MG63 (cell line): ENCODE measurements at places on chromosomes 13 and 19. TPM values are rescaled to one million over a fixed set of nuclear protein-coding genes. Genes with fewer than 3 reads are reported as not detected.
A peak's percentile ranks its signal among the peaks of the same experiment; 100 is the strongest.

- no peak for DNase-seq
These were observed 5.5 kb upstream of the LILRA6 start for GRCh38 chr19:54248016-54248601.

- DNase-seq, result no peak
These were observed 36.7 kb upstream of the RAP2A start for GRCh38 chr13:97397267-97397666.

- DNase-seq, result peak; percentile 78
These were observed 6.1 kb upstream of the KANK2 start for GRCh38 chr19:11203194-11204075.

GRCh38 chr19:52170304-52170703 lies 1.1 kb downstream of the ZNF836 start:
- no peak for DNase-seq

- DNase-seq, result no peak
These were observed 41.0 kb upstream of the CNMD start for GRCh38 chr13:52780611-52781010.

- no peak for DNase-seq
These were observed 17.0 kb downstream of the F10 start for GRCh38 chr13:113139577-113139976.

- peak; percentile 15 for DNase-seq
These were observed 26.6 kb downstream of the CBY2 start for GRCh38 chr13:45728759-45729158.

DNA sequence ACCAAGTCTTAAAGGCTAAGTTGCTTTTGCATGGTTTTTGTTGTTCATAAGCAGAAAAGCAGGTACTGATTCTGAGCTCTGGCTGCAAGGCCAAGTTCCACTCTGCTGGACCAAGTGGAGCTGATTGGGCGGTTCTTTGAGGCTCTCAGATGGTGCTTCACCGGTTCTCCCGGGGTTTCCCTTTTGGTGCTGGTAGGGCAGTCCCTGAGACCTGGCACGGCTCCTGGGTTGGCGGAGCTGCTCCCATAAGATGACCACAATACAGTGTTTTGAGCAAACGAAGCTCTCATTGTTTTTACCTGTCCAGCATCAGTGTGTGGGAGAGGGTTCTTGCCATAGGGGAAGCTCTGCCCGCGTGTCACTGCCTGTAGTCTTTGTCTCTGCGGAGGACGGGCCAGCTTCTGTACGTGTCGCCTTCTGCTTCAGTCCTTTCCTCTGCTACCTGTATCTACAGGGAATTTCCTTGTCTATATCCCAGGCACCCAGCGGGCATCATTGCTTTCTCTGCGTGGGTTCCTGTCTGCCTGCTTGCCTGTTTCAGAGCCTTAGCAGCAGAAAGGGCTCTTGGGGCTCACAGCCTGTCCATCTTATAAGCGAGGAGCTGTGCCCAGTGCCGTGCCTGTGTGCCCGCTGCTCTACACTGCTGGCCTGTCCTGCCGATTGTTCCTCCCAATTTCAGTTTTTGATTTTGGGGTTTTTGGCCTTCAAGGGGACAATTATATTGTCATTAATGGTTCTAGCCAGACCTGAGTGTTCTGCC lies 2.3 kb downstream of the U2AF2 start:
- peak; percentile 51 for DNase-seq

DNA sequence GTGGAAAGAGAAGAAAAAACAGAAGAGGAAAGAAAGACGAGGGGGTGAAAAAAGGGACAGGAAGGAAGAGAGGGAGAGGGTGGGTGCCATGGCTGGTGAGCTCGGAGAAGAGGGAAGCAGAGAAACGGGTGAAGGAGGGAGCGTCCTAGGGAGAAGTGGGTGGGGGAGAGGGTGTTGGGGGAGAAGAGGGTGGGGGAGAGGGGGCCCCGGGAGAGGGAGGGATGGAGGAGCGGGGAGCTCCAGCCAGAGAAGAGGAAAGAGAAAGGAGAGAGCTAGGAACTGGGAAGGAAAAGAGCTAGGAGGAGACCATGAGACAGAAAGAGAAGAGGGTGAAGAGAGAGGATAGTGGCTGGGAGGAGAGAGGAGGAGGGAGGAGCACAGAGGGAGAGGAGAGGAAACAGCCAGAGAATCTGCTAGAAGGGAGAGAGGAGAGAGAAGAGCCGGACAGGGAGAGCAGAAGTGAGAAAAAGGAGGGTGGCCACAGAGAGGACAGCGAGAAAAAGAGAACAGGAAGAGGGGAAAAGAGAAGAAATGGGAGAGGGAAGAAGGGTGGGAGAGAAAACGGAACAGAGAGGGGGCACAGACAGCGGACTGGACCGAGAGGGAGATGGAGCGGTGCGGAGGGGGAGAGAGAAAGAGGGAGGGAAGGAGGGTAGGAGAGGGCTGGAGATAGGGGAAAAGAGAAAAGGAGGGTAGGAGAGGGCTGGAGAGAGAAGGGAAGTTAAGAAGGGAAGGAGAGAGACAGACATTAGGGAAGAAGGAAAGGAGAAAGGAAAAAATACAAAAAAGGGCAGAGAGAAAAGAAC lies 11.9 kb upstream of the GARIN5A start:
- no peak for DNase-seq

DNA sequence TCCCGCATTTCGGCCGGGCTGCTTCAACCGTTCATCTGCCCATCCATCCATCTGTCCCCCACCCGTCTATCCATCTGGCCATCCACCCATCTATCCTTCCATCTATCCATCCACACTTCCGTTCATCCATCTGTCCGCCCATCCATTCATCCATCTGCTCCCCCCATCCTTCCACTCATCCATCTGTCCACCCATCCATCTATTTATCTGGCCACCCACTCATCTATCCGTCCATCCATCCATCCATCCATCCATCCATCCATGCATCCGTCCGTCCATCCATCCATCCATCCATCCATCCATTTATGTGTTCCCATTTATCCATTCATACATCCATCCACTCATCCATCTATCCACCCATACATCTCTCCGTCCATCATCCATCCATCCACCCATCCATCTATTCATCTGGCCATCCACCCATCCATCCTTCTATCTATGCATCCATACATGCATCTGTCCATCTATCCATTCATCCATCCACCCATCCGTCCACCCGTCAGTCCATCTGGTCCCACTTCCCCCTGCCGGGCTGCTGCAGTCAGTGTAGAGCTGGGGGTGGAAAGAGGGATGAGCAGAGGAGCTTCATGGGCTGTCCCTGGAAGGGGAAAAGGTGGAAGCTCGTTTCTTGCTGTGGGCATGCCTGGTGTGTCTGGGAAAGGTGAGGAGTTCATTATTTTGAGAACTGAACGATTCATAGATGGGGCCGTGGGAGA lies 722 bp downstream of the HSD11B1L start:
- DNase-seq, result no peak

DNA sequence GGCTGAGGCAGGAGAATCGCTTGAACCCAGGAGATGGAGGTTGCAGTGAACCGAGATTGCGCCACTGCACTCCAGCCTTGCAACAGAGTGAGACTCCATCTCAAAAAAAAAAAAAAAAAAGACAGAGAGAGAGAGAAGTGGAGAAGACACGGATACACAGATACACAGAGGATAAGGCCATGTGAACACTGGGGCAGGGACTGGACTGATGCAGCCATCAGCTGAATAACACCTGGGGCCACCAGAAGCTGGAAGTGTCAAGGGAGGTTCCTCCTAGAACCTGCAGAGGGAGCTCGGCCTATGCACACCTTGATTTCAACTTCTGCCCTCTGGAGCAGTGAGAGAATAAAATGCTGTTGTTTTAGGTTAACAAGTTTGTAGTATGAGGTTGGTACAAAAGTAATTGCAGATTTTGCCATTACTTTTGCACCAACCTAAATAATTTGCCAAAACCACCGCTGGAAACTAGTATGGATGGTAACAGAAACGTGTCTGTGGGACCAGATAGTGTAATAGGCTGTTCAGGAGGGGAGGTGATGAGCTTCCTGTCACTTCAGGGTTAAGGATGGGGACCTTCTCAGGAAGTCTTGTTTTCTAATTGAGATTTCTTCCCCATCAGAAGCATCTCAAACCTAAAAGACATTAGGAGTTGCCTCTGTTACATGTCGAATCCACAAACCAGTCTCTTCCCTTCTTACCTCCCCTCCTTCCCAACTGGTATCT lies 36.4 kb upstream of the IGSF23 start:
- peak; percentile 28 for DNase-seq

DNA sequence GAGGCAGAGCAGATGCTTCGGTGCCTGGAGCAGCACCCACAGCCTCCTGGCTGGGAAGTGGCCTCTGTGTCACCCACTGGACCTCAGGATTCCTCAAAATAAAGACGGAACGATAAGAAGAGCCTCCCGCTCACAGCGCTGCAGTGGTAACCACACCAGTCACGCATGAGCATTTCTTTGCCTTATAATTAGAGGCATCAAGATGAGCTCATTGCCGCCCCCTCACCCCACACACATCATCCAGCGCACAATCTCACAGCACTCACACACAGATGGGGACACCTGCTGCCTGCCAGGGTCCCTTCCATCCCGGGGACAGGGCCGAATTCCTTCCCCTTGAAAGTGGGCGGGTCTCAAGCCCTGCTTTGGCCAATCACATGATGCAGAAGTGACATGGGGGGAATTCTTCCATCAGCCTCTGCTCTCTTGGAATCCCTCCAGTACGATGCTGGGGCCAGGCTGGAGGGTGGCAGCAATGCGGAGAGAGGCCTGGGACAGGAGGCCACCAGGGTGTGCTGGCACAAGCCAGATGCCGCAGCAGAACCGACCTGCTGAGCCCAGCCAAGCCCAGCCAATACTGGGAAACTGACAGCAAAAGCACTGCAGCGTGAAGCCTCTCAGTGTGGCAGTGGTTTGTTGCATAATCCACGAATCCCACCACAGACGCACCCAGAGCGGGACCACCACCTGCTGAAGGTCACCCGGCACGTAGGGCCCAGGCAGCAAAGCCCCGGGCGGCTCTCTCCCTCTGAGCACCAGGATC lies 16.0 kb downstream of the PIP5K1C start:
- DNase-seq, result no peak

DNA sequence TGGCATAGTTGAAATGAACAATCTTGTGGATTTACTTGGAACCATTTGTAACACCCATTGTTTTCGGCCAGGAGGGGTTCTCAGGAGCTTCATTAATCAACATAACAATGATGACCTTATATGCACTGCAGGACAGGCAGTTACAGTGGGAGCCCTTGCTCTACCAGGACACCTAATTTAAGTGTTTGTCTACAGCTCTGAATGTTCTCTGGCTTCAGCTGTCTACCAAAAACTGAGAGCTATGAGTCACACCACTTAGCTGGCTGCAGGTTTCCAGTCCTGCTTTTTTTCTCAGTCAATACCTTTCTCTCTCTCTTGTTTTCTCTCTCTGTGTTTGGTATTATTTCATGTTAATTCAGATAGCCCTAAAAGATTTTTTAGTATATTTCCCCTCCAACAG lies 105.4 kb upstream of the MBNL2 start:
- DNase-seq, result peak; percentile 28

GRCh38 chr19:42076380-42076944 lies 496 bp downstream of the ZNF574 start:
- DNase-seq, result no peak

DNA sequence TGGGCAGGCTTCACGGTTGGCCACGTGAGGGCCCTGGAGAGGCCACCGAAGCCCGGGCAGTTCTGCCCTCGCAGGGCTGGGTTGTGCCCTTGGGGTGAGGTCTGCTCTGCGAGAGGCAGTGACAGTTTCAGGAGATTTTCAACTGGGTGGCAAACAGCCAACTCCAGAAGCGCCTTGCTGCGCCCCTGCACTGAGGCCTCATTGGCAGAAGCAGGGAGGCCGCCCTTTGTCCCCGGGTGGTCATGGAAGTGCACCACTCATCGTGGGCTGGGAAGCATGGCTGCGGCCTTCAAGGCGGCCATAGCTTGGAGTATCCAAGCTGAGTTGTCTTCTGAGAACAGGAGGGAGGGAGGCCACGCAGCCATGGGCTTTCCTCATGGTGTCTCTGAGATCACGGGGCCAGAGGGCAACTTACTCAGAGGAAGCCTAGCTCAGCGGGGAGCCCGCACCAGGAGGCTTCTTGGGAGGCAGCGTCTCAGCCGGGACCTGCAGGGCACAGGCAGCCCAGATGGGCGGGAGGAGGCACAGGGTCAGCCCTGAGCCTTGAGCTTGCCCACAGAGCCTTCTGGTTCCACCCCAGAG lies 14.8 kb downstream of the PLEKHJ1 start:
- DNase-seq, result no peak

GRCh38 chr13:73883162-73883561 lies 251.0 kb downstream of the KLF12 start:
- no peak for DNase-seq

The RFX1 gene
- 0.86 and 3.3 TPM in 2 replicates for total RNA-seq

The NOTCH3 gene
- 0.44 and 0.56 TPM in 2 replicates for total RNA-seq

The OR10H4 gene
- not detected in 2 replicates for total RNA-seq

The MISP3 gene
- 1.6 and 2.3 TPM in 2 replicates for total RNA-seq

The OVOL3 gene
- total RNA-seq, result not detected in 2 replicates

The TMEM221 gene
- total RNA-seq, result not detected in 2 replicates

The PDX1 gene
- total RNA-seq, result not detected in 2 replicates
